ENCODE measurements at places on chromosomes 13 and 19.

GRCh38 chr13:37412241-37412921, 186.2 kb downstream of the POSTN start:
- no peak for DNase-seq

DNA sequence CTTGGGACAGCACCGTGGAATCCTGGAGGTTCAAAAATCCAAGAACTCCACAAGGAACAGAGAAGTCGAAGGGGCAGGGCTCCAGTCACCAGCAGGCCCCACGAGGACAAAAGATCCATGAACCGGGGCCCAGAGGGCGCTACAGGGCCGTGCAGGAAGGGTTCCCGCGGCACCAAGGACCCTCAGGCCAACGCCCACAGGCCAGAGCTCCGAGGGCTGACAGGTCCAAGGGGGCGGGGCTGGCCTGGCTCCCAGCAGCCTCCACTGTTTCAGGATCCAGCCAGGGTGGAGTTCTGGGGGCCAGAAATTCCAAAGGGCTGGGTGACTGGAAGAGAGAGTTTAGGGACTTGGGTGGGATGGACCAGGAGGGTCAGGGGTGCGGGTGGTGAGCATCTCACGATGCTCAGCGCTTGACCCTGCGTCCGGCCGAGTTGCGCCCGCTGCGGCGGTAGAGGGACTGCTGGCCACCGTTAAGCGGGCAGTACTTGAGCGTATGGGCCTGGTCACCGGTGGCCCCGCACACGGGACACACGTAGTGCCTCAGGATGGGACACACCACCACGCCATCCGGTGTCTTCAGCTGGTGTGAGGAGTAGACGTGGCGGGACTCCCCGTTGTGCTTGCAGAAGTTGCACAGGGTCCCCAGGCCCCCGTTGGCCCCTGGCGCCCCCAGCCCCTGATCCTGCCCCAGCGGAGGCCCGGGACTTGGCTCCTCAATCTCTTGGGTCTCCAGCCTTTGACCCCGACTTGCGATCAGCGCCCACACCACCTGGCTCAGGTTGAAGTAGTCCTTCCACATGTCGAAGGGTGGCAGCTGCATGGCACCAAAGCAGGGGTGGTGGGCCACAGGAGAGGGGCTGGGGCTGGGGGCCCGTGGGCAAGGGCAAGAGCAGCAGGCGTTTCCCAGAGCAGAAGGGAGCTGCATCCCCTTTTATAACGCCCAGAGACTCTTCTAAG, at the start of gene NANOS2:
TSS of gene NANOS2 (minus strand) at position 905 of the 957 bp plus-strand sequence. CDS start at position 820, 85 bp downstream.
- DNase-seq, result no peak

GRCh38 chr13:43744261-43745031, 42.3 kb downstream of the ENOX1 start:
- no peak for DNase-seq

GRCh38 chr13:21106089-21106488, 44.7 kb upstream of the LATS2 start:
- DNase-seq, result no peak

- no peak for DNase-seq
Measured at GRCh38 chr19:34246340-34246739, 8.0 kb upstream of the GARRE1 start.

DNA sequence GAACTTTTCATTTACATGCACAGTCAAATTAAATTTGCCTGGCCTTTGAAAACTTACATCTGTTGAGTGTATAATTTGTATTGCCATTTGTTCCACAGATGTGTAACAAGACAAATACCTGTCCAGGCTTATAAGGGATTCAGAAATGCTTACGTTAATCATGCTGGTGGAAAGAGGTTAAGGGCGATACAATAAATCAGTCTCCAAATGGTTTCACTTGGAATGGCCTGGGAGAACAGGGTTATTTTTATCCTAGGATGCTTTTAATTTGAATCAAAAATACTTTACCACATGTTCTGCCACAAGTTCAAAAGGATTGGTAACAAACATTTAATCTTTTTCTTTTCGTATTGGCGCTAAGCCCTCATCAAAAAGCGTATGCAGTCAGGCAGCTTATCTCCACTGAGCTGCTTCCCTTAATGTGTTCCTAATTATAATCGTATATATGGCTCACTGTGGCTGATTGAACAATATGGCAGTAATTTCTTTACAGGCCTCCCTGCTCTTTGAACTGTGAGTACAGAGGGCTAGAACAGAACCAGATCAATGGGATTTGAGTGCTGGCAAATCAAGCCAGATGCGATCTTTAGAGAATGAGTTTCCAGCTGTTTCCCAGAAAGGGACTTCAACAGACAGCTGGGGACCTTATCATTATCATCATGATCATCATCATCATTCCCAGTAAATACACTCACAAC, 425.7 kb downstream of the SPRY2 start:
- no peak for DNase-seq

DNA sequence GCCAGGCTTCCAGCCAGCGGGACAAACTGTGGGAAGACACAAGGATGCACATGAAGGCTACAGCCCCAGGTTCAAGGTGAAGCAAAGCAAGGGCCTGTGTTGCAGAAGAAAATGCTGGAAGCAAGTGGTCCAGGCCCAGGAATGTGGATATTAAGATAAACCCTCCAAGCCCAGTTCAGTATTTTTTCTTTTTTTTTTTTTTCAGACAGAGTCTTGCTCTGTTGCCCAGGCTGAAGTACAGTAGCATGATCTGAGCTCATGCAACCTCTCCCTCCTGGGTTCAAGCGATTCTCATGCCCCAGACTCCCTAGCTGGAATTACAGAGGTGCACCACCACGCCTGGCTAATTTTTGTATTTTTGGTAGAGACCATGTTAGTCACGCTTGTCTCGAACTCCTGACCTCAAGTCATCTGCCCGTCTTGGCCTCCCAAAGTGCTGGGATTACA, 4.4 kb downstream of the PRDX2 start:
- DNase-seq, result no peak

DNA sequence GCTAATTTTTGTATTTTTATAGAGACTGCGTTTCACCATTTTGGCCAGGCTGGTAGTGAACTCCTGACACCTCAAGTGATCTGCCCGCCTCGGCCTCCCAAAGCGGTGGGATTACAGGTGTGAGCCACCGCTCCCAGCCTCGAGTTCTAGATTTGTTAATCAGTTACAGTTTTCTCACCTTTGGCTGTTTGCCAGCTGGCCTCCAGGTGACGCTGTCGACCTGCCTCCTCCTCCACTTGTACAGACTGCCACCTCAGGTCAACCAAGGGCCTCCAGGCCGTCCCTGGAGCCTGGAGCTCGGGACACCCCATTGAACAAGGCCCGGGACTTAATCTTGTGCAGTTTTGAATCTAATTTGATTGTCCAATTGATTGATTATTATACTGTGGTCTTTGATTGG, 45.5 kb downstream of the IER2 start:
- no peak for DNase-seq

- no peak for DNase-seq
Measured at GRCh38 chr19:16462757-16463250, 9.0 kb downstream of the EPS15L1 start.

All from GF-D8 (cell line).